CD4-positive, alpha-beta T cell treated with Interleukin-10 for 1 hour (primary cell): ENCODE measurements at places on chromosomes 6 and 20.

GRCh38 chr20:41169791-41170351 lies 32.5 kb downstream of the PLCG1 start:
- no peak for DNase-seq

- peak; percentile 70 for DNase-seq
These were observed 463 bp upstream of the HLA-DMB start for GRCh38 chr6:32941214-32941768.

DNA sequence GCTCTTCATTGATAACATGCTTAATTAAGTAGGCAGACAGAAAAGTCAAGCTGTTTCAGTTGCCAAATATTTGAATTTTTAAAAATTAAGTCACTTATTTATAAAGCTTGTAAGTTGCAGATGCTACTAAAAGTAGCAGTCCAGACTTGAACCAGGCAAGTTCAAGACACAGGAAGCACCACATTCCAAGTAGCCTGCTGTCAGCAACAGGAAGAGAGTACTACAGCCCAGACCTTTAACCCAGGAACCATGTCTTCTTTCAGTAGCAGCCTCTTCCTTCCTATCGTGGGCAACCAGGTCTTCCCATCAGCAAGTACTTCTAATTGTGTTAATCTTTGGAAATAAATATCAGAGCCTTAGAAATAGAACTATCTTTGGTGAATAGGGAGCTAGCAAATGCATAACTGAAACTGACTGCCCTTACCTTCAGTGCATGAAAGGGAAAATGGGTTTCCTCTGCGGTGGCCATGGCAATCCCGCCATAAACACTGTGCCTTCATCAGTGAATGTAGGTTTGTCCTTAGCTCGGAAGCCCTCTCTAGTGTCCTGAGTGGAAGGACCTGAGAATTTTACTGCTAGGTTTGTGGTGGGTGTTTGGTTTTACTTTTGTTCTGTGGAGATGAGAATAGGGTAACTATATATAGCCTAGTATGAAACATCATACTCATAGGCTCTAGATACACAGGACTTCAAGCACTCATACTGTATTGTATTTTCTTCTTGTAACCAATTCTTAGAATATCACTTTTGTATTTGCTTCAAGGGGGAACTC lies 95.6 kb downstream of the SYCP2 start:
- DNase-seq = no peak

DNA sequence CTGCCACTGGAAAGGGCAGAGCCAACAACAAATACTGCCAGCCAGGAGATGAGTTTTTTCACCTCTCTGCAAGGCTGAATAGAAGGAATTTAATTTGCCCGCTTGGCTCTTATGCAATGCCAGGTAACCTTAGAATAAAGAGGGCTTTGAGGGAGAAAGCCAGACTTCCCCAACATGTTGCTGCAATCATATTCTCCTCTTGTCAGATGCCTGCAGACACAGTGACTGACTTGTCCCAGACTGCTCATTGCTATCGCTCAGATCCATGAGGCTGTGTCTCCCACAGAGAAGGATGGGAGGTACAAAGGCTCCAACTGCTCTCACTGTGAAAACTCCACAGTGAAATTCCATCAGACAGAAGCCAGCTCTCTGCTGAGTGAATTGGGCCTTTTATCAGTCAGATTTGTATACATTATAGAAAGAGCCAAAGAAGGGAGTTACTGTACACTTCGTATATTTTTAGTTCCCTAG lies 517.0 kb upstream of the ID4 start:
- no peak for DNase-seq

GRCh38 chr20:47724396-47724795 lies 60.9 kb downstream of the SULF2 start:
- no peak for DNase-seq

- no peak for DNase-seq
These were observed 50.4 kb downstream of the CPXM1 start for GRCh38 chr20:2749951-2750490.

DNA sequence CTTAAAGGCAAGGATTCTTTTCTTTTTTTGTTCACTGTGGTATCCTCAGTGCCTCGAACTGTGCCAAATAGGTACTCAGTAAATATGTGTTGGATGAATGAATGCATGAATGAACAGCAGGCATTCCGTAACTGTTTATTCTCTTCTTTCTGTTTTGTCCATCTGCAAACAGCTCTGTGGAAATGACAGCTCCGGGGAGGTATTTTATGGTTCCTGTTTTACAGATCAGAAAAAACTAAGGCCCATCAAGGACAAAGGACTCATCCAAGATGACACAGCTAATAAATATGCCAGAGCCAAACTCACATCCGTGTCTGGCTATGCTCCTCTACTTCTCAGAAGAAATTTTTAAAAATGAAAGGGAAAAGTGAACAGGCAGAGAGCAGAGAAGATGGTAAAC lies 21.0 kb downstream of the JPH2 start:
- DNase-seq = no peak

DNA sequence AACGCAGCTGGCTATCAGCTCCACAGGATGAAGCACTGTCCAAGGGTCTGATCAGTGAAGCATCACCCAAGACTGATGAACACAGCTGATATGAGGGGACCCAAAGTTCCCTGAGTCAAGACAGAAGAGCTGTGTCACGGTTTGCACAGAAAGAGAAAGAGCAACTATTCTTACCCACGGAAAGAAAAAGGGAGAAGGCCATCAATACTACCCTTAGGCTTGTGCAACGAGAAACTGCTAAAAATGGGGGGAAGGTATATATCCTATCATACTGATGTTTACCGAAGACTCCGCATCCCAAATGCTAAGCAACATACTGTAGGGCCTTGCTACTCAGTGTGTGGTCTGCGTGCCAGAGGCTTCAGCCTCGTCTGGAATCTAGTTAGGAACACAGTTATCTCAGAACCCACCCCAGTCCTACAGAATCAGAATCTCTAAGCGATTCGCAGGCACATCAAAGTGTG lies 665 bp downstream of the FASTKD5 start:
- peak; percentile 16 for DNase-seq

GRCh38 chr6:137181891-137182653 lies 8.6 kb upstream of the IL22RA2 start:
- no peak for DNase-seq

DNA sequence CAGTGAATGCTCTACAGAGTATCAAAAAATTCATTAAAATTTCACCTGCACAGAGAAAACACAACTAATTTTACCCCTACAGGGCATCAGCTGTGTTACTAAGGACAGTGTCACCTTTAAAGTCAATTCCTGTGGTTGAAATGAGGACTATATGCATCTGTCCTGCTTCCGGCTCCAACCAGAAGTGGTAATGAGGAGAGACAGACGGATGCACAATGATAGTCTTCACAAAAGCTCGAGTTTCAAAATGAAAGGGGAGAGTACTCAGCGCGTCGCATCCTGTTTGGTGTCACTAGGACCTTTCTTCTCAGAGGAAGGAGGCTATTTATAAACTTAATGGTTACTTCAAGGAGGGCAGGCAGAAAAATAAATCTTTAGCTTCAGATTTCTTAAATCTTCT lies 86.5 kb downstream of the LYRM4 start:
- peak; percentile 75 for DNase-seq

- DNase-seq = no peak
These were observed 4.9 kb downstream of the POLR1C start for GRCh38 chr6:43521836-43522235.

DNA sequence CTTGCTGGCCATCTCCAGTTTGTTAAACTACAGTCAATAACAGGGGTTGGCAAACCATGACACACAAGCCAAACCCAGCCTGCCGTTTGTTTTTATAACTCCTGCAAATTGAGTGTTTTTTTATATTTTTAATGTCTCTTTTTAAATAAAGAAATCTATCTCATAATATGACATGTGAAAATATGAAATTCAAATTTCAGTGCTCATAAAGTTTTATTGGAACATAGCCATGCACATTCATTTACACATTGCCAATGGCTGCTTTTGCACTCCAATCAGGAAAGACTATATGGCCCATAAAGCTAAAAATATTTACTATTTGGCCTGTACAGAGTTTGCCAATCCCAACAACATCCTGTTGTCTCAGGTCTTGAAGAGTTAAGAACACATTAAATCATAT lies 129.0 kb upstream of the SRSF6 start:
- DNase-seq = no peak

DNA sequence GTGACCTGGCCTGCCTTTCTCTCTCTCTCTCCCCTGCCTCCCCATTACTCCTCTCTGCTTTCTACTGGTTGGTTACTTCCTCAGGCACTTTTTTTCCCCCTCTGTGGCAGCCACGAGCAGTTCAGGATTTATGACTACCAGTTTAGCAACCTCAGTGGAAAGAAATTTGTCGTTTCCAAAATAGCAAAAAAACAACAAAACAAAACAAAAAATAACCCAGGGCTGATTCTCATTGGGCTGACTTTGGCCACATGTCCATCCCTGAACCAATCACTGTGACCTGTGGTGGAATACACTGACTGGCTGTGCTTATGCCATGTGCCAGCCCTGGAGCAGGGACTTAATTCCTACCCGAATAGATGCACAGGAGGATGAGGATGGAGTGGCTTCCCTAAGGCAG lies 137.4 kb downstream of the TFAP2C start:
- DNase-seq = no peak

- no peak for DNase-seq
These were observed 172.9 kb upstream of the CDYL start for GRCh38 chr6:4603291-4603690.

GRCh38 chr6:149235130-149235561 lies 82.4 kb upstream of the TAB2 start:
- DNase-seq = no peak

- DNase-seq = no peak
These were observed 139.3 kb downstream of the CD164 start for GRCh38 chr6:109242925-109243324.

GRCh38 chr6:3412779-3413500 lies 43.9 kb downstream of the SLC22A23 start:
- DNase-seq = no peak

DNA sequence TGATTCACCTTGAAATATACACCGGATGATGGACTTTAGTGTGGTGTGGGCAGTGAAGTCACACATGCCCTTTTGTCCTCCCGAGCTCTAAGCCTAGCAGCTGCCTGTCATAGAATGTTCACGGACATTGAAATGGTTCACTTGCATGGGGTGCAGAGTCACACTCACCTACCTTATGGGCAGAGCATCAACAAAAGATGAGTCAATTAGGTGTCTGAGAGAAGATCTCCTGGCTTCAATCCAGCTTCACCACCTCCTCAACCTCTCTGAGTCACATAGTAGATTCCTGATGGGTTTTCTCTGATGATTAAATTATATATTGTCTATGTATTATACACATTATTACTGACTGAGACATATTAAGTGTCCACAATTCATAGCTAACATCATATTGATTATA lies 48.1 kb upstream of the HLA-E start:
- no peak for DNase-seq

- no peak for DNase-seq
These were observed 27.8 kb downstream of the GPX5 start for GRCh38 chr6:28553384-28553985.

DNA sequence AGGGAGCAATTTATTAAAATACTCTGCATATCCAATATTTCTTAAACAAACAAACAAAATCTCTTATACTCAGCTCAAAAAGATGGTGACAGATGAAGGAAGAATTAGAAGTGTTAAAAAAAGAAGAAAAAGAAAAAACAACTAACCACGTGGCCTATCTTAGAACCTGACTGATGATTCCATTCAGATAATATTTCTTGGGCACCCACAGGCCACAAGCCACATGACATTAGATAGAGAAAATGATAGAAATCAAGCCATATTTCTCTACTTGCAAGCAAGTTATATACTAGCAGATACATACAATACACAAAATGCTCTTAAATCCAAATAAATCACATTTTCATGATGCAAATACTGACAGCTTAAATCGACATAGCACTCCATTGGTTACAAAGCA lies 14.5 kb upstream of the RAMACL start:
- DNase-seq = no peak

DNA sequence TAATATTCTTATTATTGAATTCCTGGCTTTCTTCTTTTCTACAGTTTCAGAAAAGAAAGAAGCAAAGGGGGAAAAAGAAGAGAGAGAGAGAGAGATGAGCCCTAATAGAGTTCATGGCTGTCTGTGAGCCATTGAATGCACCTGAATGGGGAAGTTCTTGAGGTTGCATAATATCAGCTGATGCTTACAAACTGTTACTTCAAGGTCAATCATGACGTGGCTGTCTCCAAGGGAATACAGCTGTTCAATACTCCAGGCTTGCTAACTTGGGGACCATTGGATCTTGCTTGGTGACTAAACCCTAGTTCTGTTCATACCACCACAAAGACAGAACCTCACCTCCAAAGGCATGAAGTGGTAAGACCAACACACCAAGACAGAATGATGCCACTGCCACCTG lies 180.4 kb downstream of the ADGRG6 start:
- DNase-seq = no peak

GRCh38 chr20:25318471-25319240 lies 70.8 kb downstream of the PYGB start:
- DNase-seq = no peak

DNA sequence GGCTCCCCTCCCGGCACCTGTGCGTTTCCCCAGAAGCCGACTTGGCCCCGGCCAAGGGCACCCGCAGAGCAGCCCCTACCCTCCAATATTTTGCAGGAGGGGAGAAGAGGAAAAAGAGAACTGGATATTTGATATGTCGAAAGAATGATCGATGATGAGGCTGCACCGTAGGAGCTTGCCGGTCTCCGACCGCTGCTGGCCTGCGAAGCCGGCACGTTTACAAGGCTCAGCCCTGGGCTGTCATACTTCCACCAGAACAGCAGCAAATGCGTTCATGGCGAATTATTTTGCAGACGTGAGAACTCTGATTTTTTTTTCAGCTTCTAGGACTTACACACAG lies 296.7 kb downstream of the TFAP2C start:
- DNase-seq = no peak

DNA sequence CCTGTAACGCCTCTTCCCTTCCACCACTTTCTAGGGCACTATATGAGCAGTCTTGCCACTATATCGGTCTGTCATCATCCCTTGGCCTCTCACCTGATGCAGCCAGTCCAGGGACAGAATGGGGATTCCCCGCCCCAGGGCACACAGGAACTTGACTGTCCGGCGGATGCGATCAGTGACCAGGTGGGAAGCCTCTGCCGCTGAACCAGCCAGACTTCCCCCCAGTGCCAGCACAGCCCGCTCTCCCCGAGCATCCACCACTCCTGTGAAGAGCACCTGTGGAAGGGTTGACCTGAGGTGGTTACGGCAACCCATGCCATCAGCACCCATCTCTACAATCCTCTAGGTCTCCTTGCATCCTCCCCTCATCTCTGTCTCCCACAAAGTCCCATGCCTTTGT lies 12.2 kb upstream of the NRM start:
- DNase-seq = no peak

DNA sequence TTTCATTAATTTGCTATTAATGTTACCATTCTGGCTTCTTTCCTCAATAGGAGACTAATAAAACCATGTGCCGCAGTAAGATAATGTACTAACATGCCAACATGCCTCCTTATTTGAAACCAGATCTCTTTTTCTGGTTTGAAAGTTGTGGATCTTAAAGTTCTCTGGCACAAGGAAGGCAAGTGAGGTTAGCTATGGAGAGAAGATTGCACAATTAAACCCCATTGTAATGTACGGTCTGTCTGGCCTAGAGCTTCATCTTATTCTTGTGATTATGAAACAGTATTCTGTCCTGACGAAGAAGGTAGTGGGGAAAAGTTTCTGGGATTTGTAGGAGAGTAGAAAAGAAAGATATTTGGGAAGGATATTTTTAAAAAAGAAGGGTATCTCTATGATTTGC lies 68.4 kb downstream of the EYA4 start:
- DNase-seq = no peak
